ENCODE measurements at places on chromosomes 11 and 22.

DNA sequence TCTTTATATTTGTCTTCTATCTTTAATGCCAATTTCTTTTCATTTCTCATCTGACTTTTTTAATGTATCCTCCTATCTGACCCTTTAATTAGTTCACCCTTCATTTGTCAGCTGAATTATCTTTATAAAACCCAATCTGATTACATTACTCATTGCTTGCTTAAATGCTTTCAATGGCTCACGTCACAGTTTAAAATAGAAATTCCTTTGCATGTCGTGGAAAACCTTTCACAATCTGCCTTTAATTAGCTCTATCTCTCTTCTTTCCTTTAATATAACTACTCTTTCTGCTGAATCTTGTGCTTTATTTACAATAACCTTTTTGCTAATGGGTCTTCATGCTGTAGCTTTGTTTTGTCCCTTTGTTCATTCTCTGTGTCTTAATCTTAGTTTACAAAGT lies 125.7 kb downstream of the DYNC2H1 start:
- DNase-seq: no peak

- no peak for DNase-seq
Observed at GRCh38 chr11:37371346-37371970, 773.4 kb upstream of the RAG2 start.

DNA sequence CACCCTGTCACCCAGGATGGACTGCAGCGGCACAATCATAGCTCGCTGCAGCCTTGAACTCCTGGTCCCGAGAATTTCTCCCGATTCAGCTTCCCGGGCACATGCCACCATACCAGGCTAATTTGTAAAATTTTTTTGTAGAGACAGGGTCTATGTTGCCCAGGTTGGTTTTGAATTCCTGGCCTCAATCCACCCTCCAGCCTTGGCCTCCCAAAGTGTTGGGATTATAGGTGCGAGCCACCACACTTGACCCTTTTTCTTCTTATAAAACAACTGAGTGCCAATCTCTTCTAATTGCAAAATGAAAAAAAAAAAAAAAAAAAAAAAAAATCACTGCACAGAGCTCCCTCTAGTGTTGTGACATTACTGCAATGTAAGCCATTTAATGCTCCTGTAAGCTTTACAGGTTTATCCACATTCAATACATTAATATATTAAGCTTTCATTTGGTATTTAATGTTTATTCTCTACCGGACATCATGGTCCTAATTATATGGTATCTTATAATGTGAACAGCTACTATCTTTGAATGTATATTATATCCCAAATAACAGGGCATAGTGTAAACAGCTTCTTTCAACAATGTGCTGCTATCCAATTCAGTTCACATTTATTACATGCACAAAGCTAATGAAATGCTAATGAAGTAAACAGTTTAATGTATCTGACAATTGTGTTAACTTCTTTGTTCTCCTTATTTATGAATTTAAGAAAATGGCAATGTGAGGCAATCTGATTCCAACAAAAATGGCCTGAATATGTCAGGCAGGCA lies 44.6 kb downstream of the COPB1 start:
- DNase-seq: no peak

DNA sequence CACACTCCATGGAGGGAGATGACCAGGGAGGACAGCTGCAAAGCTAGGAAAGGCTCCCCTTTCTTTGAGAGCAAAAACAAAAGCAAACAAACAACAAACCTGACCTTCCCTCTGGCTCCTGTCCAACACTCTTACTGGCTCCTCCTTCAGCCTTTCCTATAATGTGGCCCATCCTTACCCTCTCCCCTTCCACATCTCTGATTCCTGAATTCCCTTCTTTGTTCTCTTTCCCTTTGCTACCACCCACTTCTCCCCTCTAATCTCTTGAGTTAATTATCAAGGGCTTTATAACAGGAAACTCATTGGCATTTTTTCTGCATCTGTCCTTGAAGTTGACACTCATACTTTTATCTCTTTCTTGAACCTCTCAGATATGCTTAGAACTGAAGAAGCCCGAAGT lies 56.3 kb downstream of the ZNF280B start:
- no peak for DNase-seq

- no peak for DNase-seq
Observed at GRCh38 chr11:57490456-57491248, 24.9 kb downstream of the SLC43A1 start.

- no peak for DNase-seq
Observed at GRCh38 chr11:25441421-25441820, 890.5 kb upstream of the ANO3 start.

GRCh38 chr11:112248201-112248600 lies 12.5 kb downstream of the PLET1 start:
- DNase-seq: no peak

DNA sequence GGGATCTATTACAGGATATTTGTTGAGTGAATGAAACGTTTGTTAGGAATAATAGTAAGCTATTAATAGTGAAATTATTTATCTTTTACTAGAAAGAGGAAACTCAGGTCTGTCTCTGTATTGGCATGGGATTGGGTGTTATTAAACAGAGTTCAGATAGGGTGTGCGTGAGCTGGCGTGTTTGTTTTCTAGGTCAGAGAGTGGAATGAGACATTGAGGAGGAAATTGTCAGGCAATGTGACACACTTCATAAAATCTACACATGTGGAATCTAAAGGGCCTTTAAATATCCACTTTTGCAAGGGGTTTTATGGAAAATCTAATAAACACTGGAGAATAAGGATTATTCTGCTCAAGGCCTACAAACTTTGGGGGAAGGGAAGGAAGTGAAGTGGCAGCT lies 552.9 kb downstream of the NTM start:
- DNase-seq: no peak

- peak; percentile 43 for DNase-seq
Observed at GRCh38 chr22:20750461-20751184, 23.3 kb upstream of the SERPIND1 start.

- no peak for DNase-seq
Observed at GRCh38 chr22:49609207-49609876, 218.3 kb downstream of the BRD1 start.

GRCh38 chr11:124669193-124669592 lies 4.3 kb downstream of the SIAE start:
- no peak for DNase-seq

- no peak for DNase-seq
Observed at GRCh38 chr22:29343313-29343805, 27.9 kb upstream of the RASL10A start.

GRCh38 chr22:39693943-39694500 lies 123.5 kb downstream of the CACNA1I start:
- no peak for DNase-seq

- no peak for DNase-seq
Observed at GRCh38 chr22:45868571-45869339, 108.2 kb downstream of the WNT7B start.

DNA sequence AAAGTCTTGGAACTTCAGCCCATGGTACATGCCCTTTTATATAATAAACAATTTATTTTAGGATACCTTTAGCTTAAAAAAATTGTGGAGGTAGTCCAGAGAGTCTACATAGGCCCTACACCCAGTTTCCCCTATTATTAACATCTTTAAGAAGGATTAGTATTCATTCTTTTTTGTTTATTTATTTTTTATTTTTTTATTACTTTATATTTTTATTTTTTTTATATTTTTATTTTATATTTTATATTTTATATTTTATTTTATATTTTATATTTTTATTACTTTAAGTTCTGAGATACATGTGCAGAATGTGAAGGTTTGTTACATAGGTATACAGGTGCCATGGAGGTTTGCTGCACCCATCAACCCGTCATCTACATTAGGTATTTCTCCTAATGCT lies 15.9 kb upstream of the ABTB2 start:
- DNase-seq: no peak

GRCh38 chr11:113256431-113257202 lies 57.8 kb upstream of the TTC12 start:
- no peak for DNase-seq

DNA sequence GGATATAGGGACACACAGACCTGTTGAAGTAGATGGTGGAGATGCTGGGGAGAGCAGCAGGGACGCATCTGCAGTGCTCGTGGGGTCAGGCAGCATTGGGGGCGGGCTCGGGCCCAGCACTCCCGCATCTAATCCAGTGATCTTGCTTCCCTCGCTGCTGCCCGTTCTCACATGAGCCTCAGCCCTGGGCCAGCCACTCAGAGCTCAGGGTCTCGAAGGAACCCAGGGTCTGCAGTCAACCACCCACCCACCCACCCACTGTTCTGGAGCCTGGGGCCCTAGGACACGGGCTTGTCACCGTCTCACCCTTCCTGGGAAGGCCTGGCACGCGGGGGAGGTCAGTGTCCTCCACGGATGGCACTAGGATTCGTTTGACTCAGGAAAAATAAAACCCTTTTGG lies 406.0 kb downstream of the TBC1D22A start:
- no peak for DNase-seq

DNA sequence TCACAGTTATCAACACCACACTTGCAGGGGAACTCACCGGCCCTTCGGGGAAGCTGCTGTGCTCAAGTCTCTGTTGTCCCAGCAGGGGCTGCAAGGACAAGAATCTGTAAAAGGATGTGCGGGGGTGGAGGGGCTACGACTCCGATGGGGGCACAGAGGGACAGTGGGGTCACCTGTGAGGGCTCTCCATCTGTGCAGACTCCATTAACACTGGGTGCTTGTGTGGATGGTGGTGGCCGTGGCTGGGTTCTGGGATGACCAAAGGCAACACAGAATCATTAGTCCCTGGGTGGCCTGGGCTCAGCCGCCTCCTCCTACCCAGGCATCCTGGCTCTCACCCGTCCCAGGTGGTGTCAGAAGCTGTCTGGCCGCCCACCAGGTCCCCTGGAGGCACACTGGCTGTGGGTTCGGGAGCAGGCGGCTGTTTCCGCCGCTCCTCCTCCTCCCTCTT lies 10.2 kb upstream of the RBM4B start:
- no peak for DNase-seq

DNA sequence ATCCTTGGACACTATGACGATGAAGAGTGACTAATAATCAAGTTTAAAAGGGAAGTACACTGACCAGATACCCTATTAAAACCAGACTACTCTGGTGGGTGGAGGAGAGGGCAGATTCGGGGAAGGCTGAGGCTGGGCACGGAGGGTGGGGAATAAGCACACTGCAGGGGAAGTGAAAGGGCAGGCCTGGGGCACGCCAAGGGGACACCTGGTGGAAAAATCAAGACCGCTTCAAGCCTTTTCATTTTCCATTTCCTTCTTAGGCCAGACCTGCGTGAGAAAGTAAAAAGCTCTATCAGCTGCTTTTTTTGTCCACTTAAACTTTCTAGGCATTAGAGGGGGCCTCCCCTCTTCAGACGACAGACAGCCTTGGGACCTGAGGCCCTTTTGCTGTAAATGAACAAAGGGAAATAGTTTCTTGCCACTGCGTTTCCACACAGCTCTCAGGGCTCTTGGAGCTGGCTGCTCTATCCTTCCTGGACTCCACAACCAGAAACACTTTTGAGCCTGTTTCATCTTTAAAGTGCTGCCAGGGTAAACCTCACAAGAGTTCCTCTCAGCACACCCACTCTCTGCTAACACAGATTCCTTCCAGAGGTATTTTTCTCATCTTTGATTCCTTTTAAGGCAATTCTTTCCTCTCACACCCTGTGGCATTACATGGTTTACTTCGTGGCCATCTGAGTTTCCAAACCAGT lies 25.0 kb upstream of the SERPIND1 start:
- DNase-seq: no peak

- DNase-seq: no peak
Observed at GRCh38 chr11:8247312-8247711, 16.4 kb downstream of the LMO1 start.

DNA sequence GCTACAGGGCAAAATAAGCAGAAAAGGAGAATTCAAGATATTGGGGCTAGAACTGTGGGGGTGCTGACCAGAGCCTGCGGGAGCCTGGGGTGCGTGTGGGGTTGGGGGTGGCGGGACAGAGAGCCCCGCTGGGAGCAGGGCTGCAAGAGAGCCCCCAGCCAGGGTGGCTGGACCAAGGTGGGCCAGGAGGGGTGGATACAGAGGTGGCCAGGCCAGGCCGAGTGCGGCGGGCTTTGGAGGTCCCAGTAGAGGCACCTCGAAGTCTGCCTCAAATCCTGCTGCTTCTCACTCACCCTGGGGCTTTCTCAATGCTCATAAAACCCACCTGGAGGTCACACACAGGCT lies 16.9 kb upstream of the MUC5B start:
- no peak for DNase-seq

DNA sequence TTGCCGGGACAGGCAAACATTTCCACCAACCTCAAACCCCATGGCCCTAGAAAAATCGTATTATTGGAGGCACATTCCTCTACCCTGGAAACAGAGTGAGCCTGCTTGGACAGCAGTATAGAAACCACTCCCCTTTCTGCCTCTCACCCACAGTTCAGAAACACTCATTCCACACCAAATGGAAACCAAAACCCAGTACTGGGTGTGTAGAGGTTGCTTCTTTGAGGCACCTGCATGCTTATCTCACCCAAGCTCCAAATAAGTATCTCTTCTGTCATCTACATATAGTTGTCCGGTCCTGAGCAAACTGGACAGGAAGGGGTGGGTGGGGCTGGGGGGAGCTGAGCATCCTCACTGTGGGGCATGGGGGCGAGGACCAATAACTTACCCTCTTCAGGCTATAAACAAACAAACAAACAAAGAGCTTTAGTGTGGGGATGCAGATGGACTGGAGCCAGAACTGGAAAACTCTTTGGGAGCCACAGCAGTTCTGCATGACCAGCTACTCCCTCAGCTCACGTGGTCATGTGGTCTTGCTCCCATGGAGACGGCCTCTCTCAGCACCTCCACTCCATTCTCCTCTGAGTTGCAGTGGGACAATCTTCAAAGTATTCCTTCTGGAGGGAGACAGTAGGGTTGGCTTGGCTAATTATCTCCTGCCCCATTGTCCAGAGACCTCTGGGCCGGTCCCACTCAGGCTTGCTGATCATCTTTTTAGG lies 1.0 kb upstream of the PLAAT2 start:
- DNase-seq: peak; percentile 16

- DNase-seq: no peak
Observed at GRCh38 chr11:1194977-1195681, 27.7 kb upstream of the MUC5B start.

DNA sequence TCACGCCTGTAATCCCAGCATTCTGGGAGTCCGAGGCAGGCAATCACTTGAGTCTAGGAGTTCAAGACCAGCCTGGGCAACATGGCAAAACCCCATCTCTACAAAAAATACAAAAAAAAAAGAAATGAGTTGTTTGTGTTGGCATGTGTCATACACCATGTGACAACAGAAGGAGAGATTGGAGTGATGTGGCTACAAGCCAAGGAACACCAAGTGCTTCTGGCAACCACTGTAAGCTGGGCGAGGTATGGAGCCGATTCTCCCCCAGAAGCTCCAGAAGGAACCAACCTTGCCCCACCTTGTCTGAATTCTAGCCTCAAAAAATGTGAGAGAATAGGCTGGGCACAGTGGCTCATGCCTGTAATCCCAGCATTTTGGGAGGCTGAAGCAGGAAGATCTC lies 39.1 kb upstream of the SLC35C1 start:
- no peak for DNase-seq

Measured in DMS153 (cell line).